ENCODE measurements at places on chromosomes 11 and 22. TPM values are rescaled to one million over a fixed set of nuclear protein-coding genes. Genes with fewer than 3 reads are reported as not detected.

The KCNJ11 gene
- 1.2 TPM for total RNA-seq

The GPHA2 gene
- not detected for total RNA-seq

The TUB gene
- total RNA-seq, result 2.8 TPM

The ZNF143 gene
- 28.2 TPM for total RNA-seq

The LSP1 gene
- 2.5 TPM for total RNA-seq

Data from glutamatergic neuron (in vitro differentiated cells).